ENCODE measurements at places on chromosomes 5 and 9.
A peak's percentile ranks its signal among the peaks of the same experiment; 100 is the strongest.

DNA sequence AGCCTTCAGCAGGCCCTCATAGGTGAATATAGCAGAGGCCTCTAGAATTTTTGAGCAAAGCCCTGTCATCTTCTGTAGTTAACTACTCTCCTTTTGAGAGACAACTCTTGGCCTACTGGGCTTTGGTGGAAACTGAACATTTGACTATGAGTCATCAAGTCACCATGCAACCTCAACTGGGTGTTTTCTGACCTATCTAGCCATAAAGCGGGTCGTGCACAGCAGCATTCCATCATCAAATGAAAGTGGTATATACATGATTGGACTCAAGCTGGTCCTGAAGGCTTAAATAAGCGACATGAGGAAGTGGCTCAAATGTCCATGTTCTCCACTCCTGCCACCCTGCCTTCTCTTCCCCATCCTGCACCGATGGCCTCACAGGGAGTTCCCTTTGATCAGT lies 1115.5 kb downstream of the TAF11L14 start:
- DNase-seq: no peak

GRCh38 chr5:44809956-44810420 lies 1.2 kb downstream of the MRPS30 start:
- no peak for DNase-seq

- no peak for DNase-seq
Observed at GRCh38 chr9:15521254-15521653, 10.5 kb upstream of the PSIP1 start.

- no peak for DNase-seq
Observed at GRCh38 chr5:50439221-50439620, 1.9 kb downstream of the EMB start.

DNA sequence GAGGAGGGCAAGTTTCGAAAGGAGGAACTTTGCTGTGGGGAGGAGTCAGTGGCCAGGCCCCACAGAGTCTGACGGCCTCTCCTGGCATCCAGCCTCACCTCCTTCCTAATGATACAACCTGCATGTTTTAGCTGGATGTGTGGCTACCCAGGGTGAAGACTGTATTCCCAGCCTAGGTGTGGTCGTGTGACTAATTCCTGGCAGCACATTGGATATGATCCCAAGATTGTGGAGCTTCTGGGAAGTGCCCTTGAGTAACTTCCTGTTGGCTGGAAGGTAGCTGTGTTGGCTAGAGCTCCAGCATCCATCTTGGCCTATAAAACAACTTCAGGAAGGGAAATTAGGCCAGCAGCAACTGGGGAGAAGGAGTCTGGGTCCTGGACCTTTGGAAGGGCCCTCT lies 19.0 kb upstream of the LPCAT1 start:
- DNase-seq: no peak

GRCh38 chr9:109780453-109781033 lies 545 bp downstream of the PALM2AKAP2 start:
- DNase-seq: no peak

DNA sequence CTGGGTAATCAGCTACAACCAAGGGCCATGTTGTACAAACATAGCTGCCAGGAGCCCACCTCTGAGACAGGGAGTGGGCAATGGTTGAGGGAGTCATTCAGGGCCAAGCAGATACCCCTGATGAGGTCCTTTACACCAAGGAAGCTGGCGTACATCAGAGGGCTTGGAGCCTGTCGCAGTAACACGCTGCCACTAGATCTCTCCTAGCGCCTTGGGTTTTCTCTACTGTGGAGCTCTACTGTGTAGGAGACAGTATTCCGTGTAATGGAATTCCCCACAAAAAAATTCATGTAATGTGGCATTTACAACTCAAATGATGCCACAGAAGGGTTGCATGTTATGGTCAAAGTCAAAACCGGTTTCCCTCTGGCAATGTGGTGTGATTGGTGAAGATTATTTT lies 41.4 kb upstream of the CRB2 start:
- no peak for DNase-seq

DNA sequence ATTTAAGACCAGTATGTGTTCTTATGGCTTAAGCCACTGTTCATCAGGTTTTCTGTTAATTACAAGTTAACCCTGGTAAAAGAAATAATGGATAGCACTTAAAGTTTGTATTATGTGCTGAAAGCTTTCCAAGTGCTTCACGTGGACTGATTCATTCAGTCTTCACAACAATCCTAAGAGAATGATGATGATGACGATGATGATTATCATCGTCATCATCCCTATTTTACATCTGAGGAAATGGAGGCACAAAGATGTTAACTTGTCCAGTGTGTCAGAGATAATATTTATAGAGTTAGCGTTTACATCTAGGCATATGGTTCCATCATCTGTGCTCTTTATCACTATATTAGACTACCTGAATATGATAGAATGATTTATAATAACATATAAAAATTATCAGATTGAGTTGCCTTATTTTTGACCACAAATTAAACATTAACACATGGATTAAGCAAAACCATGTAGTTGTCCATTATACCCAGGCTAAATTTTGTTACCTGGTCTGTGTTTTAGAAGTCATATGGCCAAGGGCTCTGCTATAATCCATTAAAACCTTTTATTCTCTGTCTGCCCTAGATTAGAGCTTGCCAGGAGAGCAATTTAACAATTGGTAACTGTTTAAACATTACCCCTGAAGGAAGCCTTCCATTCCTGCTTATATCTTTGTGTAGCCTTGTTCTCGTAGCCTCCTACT lies 102.3 kb upstream of the MAP3K1 start:
- DNase-seq: no peak

- no peak for DNase-seq
Observed at GRCh38 chr9:84748112-84748511, 78.6 kb downstream of the NTRK2 start.

GRCh38 chr5:38636626-38637025 lies 80.2 kb upstream of the LIFR start:
- DNase-seq: no peak

DNA sequence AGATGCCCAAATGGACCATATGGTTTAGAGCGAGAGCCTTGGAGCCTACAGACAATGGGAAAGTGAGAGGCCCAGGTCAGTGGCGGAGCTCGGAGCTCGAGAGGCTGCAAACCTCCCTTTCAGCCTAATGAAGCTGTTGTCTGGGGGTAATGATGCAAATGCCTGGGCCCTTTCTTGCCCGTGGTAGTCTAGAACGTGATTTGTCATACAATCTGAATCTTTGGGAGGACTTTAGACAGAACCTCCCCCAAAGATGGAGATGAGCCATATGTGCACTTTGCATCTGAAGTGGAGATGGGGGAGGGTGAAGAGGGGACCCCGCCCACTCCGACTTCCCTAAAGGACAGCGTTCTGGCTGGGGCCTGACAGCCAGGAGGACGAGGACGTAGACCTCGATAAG lies 10.3 kb upstream of the NEUROG1 start:
- no peak for DNase-seq

DNA sequence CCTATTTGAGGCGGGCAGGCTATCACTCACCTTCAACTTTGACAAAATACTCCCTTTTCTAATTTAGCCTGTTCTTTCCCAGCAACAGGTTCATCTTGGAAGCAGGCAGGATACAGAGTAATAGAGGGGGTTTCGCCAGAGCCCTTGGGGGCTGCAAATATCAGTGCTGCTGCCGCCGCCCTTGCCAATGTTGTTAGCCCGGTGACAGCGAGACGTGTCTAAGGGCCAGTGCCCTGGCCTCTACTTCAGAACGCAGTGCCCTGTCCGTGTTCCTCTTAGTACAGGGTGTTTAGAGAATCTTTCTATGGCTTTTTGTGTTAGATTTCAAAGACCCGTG lies 703 bp downstream of the FAM120AOS start:
- peak; percentile 4 for DNase-seq

- no peak for DNase-seq
Observed at GRCh38 chr5:53334431-53334941, 145.9 kb upstream of the FST start.

GRCh38 chr5:72402959-72403628 lies 82.9 kb downstream of the PTCD2 start:
- DNase-seq: no peak

GRCh38 chr5:39599721-39600431 lies 175.1 kb upstream of the DAB2 start:
- DNase-seq: no peak

- no peak for DNase-seq
Observed at GRCh38 chr5:21661184-21661583, 1192.0 kb downstream of the CDH12 start.

DNA sequence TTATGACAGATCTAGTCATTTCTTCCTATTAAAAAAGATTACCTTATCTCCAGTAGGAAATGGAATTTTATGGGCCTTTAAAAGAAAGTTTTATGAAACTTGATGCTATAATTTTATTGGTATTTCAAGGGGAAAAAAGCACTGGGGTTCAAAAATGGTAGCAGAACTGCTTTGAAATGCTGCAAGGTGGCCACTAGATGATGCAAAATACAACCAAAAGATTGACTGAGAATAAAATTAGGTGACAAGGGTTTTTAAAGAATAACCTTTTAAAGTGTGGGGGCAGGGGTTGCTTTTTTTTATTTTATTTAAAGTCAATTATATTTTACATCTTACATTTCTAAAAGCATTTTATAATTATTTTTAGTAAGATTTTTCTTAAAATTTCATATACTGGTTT lies 61.7 kb downstream of the KLF9 start:
- DNase-seq: no peak

DNA sequence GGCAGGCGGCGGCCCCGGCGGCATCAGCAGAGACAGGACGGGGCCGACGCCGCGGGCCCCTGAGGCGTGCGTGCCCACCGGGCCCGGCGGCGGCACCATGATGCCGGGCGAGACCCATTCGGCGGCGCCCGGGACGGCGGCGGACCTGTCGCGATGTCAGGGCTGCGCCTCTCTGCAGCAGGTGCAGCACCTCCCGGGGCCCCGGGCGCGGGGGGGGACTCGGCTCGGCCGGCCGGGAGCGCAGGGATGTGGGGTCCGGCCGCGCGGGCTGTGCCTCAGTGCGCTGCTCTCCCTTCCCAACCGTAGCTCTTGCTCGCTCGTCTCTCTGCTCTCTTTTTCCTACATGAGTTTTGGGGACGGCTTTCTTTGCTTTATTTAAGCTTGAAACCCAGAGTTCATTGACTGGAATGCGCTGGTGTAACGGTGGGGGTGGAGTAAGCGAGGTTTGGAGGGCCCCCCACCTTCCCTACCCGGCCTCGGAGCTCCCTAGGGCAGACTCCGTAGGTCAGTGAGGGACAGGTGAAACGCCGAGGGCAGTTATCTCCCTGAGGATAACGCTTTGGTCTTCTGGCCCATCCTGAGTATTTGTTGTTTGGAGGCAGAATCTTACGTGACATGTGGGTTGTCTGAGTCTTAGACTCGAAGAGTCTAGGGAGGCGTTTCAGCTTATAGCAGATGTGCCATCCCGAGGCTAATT lies 490 bp downstream of the ICE1 start:
- no peak for DNase-seq

DNA sequence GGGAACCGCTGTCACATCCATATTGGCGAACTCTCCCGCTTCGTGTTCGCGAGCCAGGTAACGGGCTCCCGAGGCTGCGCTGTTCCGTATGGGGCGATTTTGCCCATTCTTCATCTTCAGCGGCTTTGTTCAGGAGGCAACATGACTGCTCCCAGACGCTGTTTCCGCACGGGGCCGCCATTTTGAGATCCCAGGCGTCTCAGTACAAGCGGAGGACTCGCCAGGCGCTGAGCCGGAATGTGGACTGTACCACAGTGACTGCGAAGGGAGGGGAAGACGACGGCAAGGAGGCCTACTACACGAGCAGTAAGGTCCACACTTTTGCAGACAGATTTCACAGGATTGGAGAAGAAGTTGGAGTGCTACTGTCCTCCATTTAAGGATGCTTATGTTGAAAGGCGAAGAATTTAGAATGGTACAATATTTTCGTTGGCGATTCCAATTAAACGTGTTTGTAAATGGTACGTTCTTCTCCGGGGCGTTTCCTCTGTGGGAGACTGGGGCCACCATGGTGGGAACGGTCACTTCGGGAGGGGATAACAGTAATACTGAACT lies 41.6 kb upstream of the ZNF300 start:
- no peak for DNase-seq

DNA sequence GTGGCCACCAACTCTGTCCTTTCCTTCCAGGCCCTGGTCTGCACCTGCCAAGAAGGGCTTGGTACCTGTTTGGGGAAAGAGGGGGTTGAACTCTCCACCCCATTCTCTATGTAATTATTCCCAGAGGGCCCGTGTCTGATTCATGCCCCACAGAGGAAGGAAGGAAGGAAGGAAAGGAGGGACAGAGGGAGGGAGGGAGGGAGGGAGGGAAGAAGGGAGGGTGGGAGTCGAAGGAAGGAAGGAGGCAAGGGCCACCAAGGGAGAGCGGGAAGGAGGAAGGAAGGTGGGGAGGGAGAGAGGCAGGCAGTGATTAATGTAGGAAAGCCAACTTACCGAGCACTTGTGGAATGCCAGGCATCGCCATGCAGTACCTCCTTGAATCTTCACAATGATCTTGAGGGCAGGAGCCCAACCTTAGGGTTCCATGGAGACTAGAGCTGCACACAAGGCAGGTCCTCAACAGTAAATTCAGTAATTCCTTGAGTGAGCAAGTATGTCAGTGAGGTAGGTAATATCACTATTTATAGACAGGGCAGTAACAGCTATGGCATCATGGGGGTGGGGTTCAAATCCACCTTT lies 75.8 kb downstream of the FGF18 start:
- DNase-seq: no peak

DNA sequence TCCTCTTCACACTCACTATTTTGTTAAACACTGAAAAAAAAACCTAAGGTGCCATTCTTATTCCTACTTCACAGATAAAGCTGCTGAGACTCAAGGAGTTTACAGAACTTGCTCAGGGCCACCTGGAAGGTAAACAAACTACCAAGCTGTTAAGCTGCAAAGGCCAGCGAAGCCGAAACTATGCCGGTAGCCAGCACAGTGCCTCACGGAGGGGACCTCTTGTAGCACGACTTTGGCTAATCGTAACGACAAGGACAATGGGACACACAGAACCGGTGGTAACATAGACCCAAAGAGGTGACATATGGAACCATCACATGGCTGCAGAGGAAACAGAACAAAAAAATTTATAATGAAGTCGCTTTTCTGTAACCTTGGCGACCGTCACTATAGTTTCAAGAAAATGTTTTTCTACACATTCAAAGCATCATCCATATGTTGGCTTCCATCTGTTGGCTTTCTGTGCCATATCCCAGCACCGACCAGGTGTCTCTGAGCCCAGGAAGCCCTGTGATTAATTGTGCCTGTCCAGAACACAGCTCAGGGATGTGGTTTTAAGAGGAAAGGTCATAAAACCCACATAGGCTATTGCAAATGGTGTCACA lies 60.3 kb downstream of the S1PR3 start:
- DNase-seq: no peak

GRCh38 chr5:2840372-2840915 lies 89.0 kb upstream of the IRX2 start:
- no peak for DNase-seq

GRCh38 chr9:96651626-96652025 lies 3.5 kb downstream of the PRXL2C start:
- DNase-seq: no peak

DNA sequence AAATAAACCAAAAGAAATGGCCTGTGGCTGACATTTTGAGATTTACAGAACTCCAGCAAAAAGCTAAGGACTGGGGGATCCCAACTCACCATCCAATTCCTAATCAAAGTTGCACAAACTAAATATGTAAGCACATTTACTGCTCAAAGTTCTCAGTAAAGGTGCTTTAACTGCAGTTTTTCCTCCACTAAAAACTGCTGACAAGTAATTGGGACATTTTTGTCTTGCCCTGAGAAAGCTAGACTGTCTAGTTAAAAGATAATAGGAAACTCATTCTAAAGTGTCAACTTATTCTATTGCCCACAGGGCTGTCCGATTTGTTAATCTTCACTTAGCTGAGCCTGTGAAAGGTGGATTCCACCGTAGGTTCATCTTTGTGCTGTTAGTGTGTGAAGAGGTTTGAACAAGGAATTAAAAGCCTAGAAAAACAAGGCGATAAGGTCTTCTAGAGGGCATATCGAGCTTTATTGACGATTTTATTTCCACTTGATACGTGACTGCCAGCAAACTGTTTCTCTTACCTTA lies 1.0 kb downstream of the DOCK8 start:
- no peak for DNase-seq

All from stimulated activated CD8-positive, alpha-beta memory T cell treated with anti-CD3 and anti-CD28 coated beads, Interleukin-7, amount 100 ng/mL, for 4 hours (primary cell).